ENCODE measurements at places on chromosomes 5 and 9.

DNA sequence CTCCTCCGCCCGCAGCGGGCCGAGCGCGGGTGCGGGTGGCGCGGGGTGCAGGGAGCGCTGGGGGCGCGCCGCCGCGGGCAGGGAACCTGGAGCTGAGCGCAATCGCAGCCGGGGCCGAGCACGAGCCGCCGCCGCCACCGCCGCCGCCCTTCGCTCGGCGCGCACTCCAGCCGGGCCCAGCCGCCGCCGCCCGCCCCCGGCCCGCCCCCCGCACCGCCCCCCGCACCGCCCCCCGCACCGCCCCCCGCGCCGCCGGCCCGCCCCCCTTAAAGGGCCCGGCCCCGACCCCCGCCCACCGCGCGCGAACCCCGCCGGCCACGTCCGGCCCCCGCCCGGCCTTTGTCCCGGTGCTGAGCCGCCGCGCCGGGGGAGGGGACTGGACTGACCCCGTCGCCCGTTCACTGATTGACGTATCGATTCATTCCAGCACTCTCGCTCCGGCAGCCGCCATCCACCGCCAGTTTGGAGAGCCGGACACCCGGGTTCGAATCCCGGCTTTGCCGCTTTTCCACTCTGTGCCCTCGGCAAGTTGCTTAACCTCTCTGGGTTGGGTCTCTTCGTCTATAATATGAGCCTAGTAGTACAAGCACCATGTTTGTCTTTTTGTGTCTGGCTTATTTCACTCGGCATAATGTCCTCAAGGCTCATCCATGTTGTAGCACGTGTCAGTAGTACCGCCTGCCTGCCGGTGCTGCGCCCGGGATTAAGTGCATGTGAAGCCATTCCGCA is at the start of gene SH3PXD2B:
TSS of gene SH3PXD2B (minus strand) at position 168 of the 729 bp plus-strand sequence. CDS start 173 bp downstream, outside the sequence.
- peak; percentile 42 for DNase-seq

DNA sequence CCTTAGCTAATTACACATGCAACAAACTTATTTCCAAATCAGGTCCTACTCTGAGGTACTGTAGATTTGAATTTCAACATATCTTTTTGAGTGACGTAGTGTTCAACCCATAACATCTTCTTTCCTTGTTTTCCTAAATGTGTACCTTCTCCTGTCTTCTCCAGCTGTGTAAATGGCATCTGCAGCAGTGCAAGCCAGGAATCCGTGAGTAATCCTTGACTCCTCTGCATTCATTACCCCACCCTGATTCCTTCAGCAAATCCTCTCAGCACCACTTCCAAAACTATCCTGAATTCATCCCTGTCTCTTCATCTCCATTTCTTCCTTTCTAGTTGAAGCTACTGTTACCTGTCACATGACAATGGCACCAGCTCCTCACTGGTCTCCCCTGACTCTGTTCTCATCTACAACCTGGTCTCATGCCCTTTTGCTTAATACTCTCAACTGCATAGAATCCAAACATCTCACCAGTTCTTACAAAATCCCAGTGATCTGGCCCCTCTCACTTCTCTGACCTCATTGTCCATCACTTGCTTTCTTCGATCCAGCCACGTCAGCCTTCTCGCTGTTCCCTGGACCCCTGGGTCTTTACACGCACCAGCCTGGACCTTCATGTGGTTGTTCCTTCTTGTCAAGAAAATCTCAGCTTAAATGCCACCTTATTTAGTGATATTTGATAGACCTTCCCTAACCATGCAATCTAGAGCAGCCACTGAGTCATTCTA is 14.6 kb upstream of the TRAF1 start:
- DNase-seq: no peak

DNA sequence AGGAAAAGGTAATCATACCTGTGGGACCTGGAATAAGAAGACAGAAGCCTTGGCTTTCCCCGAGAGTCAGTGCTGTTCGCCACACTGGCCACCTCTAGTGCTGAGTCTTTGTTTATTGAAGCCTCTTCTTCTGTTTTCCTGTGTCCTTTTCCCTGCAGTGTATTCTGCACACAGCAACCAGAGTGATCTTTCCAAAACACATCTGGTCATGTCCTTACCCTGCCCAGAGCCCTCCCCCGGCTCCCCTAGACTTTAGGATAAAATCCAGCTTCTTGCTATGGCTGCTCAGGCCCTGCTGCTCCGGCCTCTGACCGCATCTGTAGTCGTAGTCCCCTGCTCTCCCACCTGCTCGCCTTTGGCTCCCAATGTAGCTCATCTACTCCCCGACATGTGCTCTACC is 28.3 kb downstream of the GALNT10 start:
- no peak for DNase-seq

DNA sequence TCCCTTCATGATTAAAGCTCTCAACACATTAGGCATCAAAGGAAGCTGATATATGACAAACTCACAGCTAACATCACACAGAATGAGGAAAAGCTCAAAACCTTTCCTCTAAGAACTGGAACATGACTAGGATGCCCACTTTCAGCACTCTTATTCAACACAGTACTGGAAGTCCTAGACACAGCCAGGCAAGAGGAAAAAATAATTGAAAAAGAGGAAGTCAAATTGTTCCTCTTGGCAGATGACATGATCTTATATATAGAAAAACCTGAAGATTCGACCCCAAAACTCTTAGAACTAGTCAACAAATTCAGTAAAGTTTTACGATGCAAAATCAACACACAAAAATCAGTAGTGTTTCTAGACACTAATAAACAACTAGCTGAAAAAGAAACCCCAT is 144.3 kb upstream of the NREP start:
- DNase-seq: peak; percentile 8

GRCh38 chr9:7370988-7371387 is 428.6 kb downstream of the DMAC1 start:
- DNase-seq: no peak

GRCh38 chr5:176724472-176724871 is 77.2 kb downstream of the TSPAN17 start:
- DNase-seq: no peak

- DNase-seq: no peak
These were observed 198.7 kb downstream of the GNA14 start for GRCh38 chr9:77449240-77450084.

DNA sequence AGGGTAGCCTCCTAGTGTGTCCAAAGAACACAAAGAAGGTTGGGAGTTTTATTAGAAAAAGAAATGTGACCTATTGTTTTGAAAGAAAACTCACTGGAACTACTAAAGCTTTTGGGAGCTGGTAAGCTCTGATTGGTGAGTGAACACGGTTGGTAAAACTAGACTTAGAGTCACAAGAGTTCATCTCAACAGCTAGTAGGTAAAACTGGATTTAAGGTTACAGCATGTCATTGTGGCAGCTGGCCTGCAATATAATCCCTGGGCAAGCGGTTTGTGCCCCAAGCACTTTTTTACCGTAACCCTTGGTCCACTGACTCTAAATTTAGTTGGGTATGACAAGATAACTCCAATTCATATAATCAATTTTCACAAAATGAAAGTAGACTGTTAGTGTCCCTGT is 47.4 kb downstream of the UBAP2 start:
- no peak for DNase-seq

Data from GM12865 (cell line).